Karpas-422 (cell line): ENCODE measurements at places on chromosomes 12 and 14.
A peak's percentile ranks its signal among the peaks of the same experiment; 100 is the strongest.

GRCh38 chr12:106192659-106193393 is 54.1 kb upstream of the NUAK1 start:
- DNase-seq: no peak

DNA sequence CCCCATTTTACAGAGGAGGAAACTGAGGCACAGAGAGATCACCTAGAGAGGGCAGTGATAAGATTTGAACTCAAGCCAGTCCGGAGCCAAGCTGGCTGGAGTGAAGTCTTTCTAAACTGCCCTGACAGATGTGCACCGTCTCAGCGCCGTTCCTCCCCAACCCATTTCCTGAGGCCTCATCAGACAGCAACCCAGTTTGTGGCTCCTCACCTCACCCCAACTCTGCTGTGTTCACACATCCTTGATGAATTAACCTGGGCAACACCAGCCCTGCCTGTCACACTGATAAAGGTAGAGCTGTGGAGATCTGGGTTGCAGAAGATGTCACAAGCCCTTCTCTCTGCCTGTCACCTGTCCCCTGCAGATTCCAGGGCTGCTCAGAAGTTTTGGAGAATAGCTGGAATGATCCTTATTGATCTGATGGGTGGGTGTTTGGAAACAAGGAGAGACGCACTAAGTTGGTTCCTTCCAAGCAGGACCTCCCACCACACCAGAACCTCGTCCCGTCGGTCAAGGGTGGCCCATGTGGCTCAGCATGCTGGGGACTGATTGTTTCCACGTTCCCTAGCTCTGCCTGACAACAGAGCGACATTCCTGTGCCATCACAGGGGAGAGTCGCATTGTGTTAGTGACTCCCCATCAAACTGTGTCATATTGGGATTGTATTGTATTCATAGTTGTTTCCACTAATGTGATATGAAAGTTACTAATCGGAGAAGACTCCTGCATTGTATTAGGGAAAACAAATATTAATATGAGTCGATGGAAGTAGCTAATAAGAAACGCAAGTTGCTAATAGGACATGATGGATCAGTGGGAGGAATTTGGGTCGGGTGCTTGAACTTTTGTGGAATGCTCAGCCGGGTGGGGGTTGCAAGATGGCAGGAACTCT is 200.6 kb downstream of the PHETA1 start:
- DNase-seq: no peak

DNA sequence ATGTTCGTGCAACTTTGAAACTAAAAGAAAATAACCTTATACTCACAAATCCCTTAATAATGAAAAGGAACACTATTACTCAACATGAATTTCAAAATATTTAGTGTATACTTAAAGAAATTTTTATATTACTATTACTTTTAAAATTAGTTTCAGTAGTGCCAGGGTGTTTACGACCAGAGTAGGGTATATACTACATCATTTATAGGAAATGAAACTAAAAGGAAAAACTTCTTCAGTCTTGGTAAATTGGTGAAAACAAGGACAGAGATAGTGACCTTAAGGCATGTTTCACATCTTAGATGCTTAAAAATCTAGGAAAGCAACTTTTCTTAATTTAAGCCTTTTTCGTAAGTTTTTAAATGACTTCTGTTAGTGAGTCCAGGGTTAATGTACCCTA is 4.5 kb downstream of the USP15 start:
- DNase-seq: no peak

DNA sequence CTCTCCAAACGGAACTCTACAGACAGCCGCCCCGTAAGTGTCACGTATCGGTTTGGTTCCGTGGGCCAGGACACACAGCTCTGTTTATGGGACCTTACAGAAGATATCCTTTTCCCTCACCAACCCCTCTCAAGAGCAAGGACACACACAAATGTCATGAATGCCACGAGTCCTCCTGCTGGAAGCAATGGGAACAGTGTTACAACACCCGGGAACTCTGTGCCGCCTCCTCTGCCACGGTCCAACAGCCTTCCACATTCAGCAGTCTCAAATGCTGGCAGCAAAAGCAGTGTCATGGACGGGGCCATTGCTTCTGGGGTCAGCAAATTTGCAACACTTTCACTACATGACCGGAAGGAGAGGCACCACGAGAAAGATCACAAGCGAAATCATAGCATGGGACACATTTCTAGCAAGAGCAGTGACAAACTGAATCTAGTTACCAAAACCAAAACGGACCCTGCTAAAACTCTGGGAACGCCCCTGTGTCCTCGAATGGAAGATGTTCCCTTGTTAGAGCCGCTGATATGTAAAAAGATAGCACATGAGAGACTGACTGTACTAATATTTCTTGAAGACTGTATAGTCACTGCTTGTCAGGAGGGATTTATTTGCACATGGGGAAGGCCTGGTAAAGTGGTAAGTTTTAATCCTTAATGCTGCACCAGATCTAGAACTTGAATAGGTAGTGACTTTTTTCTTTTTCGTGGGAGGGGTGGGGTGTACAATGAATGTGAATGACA is 69.7 kb downstream of the WDR20 start:
- no peak for DNase-seq

DNA sequence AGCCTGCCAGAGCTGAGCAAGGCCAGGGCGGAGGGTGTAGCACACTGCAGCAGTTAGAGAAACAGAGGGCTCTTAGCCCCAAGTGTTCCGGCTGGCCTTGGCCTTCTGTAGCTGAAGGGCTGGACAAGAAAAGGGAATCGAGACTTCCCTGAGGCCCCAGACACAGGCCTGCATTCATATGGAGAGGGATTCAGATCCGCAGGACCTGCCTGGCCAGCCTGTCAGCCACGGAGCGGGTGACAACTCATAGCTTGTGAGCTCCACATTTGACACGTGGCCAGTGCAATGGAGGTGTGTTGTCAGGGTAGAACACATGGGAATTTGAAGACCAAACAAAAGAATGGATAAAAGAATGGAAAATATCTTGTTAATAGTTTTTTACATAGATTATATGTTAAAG is 182.2 kb upstream of the GSC start:
- no peak for DNase-seq

DNA sequence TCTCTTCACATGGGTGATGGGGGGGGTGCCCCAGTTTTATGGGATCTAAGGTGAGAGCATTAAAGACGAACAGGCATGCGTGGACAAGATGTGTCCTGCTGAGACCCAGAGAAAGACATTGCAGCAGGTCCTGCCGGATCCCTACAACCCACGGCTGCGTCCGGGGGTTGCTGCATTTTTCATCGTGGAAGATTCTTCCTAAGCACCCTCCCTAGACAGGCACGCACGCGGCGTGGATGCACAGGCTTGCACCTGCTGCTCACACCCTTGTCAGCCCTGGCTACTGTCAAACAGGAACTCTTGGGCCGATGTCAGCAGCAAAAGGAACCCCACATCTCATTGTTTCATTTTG is 280.6 kb upstream of the RTL1 start:
- no peak for DNase-seq

GRCh38 chr12:57452937-57453509 is 2.1 kb upstream of the INHBE start:
- peak; percentile 82 for DNase-seq
